ENCODE measurements at places on chromosomes 4 and X. TPM values are rescaled to one million over a fixed set of nuclear protein-coding genes. Genes with fewer than 3 reads are reported as not detected.

DNA sequence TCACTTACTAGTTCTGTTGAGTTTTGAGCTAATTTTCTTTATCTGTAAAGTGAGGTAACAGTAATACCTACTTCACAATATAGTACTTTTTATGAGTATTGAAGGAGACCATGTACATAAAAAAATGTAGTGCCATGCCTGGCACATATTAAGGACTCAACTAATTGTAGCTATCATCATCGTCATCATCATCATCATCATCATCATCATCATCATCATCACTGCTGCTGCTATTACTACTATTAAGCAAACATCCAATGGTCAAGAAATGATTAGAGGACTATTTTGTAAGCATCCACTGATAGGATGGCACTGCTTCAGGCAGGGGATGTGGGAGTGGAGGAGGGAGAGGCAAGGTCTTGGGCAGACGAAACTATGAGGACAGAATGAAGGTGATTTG is 47.4 kb upstream of the GPR101 start:
- no peak for DNase-seq
- no peak overlapping the region for H3K4me3 ChIP-seq
- H3K36me3 ChIP-seq, result 0 out of 2 replicates have a peak, but pooled peaks cover 6% of the 10 kb centered on the region

DNA sequence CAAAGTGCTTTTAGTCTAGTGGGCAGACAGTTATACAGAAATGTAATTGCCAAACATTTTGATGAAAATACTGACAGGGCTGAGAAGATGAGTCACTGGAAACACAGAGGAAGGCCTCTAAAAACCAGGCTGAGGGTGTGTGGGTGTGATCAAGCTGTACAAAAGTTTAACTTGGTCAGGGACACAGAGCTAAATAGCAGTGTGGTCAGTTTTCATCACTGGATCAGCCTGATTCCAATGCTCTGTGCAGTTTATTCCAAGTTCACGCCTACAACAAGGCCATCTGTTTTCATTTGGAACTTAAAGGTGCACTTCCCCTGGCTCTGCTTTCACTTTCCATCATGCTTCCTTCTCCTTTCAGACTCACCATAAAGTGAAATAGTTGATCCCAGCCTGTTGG is 10.6 kb downstream of the CENPVL3 start:
- H3K36me3 ChIP-seq, result no peaks in the 10 kb centered on the region
- no peak overlapping the region for H3K4me3 ChIP-seq
- H3K27ac ChIP-seq, result no peak overlapping the region
- H3K27me3 ChIP-seq, result no peaks in the 10 kb centered on the region
- no peaks in the 10 kb centered on the region for H3K4me1 ChIP-seq

DNA sequence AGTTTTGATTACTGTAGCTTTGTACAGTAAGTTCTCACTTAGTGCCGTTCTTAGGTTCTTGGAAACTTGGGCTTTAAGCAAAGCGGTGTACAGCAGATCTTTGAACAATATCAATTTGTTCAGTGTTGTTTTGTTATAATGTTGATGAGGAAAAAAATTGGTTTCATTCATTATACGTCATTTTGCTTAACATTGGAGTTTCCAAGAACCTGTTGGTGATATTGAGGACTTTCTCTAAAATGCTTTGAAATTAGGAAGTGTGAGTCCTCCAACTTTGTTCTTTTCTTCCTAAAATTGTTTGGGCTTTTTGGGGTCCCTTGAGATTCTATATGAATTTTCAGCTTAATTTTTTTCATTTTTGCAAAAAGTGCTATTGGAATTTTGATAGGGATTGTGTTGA is 49.1 kb downstream of the STAG2 start:
- peaks cover 25% of the 10 kb centered on the region for H3K4me1 ChIP-seq
- DNase-seq, result no peak
- no peak overlapping the region for H3K4me3 ChIP-seq
- H3K36me3 ChIP-seq, result peaks cover 9% of the 10 kb centered on the region
- no peaks in the 10 kb centered on the region for H3K27me3 ChIP-seq

DNA sequence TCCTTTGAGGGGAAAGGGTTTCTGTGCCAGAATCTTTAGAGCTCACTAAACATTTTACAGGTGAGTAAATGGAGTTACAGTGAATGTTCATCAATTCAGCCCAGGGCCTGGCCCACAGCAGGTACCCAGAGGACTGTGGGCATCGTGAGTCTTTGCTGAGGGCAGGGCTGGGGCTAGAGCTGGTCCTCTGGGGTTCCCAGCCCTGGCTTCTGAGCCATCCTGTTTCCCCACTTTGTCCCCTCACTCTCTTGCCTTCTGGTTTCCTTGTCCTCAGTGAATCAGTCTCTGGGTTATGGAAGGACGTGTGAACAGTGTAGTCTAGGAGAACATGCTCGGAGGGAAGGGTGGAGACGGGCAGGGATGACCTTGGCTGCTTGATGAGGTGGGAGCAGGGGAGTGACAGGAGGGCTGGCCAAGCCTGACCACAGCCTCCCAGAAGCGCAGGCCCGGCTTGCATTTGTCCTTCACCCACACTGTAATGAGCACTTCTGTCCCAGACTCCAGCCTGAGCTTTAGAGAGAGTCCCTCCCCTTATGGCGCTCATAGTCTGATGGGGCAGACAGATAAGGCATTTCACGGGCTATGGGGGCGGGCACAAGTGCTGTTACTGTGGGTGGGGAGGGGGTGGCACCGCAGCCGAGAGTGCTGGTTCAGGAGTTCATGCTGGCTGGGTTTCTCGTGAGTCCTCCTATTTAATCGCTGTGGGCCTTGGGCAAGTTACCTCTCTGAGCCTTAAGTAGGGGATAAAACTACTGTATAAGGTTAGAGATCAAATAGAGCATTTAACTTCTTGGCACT is 17.3 kb downstream of the TBC1D14 start:
- peaks cover 22% of the 10 kb centered on the region for H3K36me3 ChIP-seq
- H3K4me3 ChIP-seq, result no peak overlapping the region
- no peaks in the 10 kb centered on the region for H3K27me3 ChIP-seq
- H3K27ac ChIP-seq, result no peak overlapping the region
- H3K4me1 ChIP-seq, result peaks cover 20% of the 10 kb centered on the region

DNA sequence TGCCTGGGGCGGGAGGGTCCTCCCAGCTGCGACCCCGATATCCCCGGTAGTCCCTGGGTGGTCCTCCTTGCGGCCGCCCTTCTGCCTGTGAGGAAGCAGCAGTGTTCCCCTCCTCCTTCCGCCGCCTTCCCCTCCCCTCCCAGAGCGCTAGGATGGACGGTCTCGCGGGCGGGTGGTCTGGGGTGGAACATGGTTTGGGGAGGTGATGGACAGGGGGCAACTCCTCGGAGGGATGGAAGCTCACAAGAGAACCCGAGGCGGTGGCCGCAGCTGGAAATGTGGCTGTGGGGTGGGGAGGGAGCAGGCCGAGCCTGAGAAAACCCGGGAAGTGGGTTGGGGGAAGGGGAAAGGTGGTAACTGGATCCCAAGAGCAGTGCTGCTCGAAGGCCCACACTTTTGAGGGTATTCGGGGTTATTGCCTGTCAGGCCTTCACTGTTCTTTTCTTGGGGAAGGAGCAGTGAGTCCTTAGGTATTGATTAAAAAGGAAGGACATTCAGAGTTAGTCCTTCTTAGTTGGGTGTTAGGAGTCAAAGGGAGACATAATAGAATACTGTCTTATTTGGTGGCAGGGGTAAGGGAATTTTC is 581 bp downstream of the UBE2K start:
- peak overlapping the region; percentile 99 for H3K27ac ChIP-seq
- H3K36me3 ChIP-seq, result peaks cover 7% of the 10 kb centered on the region
- H3K27me3 ChIP-seq, result no peaks in the 10 kb centered on the region
- H3K4me1 ChIP-seq, result peaks cover 27% of the 10 kb centered on the region
- H3K4me3 ChIP-seq, result peak overlapping the region; percentile 99
- DNase-seq, result peak; percentile 61

DNA sequence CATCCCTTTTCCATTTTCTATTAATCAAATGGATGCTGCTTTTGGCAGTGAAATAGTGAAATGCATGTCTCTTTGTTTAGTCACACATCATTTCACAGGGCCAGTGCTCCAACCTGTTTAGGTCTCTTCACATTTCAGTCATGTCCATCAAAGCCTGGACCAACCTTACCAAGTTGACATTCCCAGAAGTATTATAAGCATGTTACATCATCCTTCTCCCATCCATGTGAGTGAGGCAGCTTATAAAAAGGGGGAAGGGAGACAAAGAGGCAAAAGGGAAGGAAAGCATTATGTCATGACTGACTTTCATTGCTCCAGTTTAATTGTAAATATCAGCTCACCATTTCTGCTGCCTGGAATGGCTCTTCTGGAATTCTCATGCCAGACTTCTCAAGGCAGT is 94.4 kb downstream of the NWD2 start:
- H3K4me1 ChIP-seq, result no peaks in the 10 kb centered on the region
- peaks cover 4% of the 10 kb centered on the region for H3K36me3 ChIP-seq
- no peak for DNase-seq
- no peak overlapping the region for H3K27ac ChIP-seq
- no peak overlapping the region for H3K4me3 ChIP-seq
- no peaks in the 10 kb centered on the region for H3K27me3 ChIP-seq

DNA sequence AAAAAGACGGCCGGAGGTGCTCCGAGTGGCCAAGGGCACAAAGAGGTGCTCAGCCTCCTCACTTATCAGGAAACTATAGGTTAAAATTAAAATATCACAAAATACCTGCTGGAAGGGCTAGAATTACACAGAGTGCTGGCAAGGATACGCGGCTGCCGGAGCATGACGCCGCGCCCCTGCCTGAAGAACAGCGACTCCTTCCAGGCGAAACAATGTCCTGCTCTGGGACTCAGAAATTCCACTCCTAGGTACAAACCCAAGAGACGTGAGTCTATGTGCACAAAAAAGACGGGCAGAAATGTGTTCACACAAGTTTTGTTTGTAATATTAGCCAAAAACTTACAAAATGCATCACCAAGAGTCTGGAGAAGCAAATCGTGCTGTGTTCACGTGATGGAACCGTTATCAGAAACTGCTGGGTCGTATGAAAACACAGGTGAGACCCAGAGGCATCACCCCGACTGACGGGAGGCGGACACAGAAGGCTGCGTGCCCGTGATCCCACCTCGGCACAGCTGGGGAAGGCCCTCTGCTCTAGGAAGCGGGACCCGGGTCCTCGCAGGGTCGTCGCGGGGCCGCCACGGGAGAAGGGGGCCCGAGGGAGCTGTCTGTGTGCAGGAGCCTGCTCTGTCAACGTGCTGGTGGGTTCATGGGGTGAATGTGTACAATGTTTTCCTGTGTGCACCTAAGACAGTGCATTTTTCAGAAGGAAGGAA is 27.6 kb downstream of the CTBP1 start:
- no peaks in the 10 kb centered on the region for H3K27me3 ChIP-seq
- H3K27ac ChIP-seq, result no peak overlapping the region
- no peak for DNase-seq
- H3K36me3 ChIP-seq, result peaks cover 39% of the 10 kb centered on the region
- H3K4me3 ChIP-seq, result no peak overlapping the region

DNA sequence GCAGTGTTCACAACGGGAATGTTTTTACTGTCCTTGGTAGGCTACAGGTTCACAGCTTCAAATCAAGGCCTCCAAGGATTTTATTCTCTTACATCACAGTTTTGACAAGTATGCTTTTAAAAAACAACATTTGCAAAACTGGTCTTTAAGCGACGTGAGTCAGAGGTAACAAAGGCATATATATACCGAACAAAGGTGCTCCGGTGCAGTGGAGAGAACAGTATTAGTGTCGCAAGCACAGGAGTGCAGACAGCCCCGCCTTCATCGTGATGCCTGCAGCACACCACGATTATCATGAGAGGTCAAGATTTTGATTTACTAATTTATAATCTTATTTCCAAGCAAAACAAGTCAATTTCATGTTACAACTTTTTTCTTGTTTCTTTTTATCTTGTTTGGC is 90.8 kb downstream of the GATB start:
- H3K36me3 ChIP-seq, result no peaks in the 10 kb centered on the region
- H3K4me3 ChIP-seq, result no peak overlapping the region
- H3K27ac ChIP-seq, result peak overlapping the region; percentile 47
- no peaks in the 10 kb centered on the region for H3K27me3 ChIP-seq

GRCh38 chrX:27085346-27085745 is 377.8 kb downstream of the PPP4R3C start:
- H3K4me1 ChIP-seq, result no peaks in the 10 kb centered on the region
- no peak for DNase-seq
- H3K4me3 ChIP-seq, result no peak overlapping the region
- no peaks in the 10 kb centered on the region for H3K36me3 ChIP-seq
- no peak overlapping the region for H3K27ac ChIP-seq

GRCh38 chrX:83845397-83845796 is 15.5 kb upstream of the CYLC1 start:
- no peak overlapping the region for H3K27ac ChIP-seq
- no peaks in the 10 kb centered on the region for H3K4me1 ChIP-seq
- H3K36me3 ChIP-seq, result no peaks in the 10 kb centered on the region
- H3K4me3 ChIP-seq, result no peak overlapping the region

GRCh38 chr4:153792618-153793247 is 3.9 kb upstream of the SFRP2 start:
- H3K4me1 ChIP-seq, result peaks cover 37% of the 10 kb centered on the region
- H3K27me3 ChIP-seq, result no peaks in the 10 kb centered on the region
- peaks cover 6% of the 10 kb centered on the region for H3K36me3 ChIP-seq
- H3K27ac ChIP-seq, result peak overlapping the region; percentile 78
- peak; percentile 66 for DNase-seq
- H3K4me3 ChIP-seq, result peak overlapping the region; percentile 84

DNA sequence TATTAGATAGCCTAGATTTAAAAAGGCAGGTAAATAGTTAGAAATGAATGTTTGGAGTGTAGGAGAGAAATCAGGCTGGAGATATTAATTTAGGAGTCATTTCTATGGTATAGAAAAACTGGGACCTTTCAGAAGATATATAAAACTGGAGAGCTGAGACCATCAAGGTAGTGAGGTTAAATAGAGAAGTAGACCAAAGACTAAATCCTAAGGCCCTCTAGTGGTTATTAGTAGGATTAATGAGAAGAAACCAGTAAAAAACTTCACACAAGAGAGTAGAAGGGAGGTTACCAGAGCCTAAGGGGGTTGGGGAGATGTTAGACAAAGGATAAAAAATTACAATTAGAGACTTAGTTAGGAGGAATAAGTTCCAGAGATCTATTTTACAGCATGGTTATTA is 351.0 kb upstream of the SPANXN1 start:
- H3K4me3 ChIP-seq, result no peak overlapping the region
- no peaks in the 10 kb centered on the region for H3K27me3 ChIP-seq
- H3K4me1 ChIP-seq, result no peaks in the 10 kb centered on the region
- DNase-seq, result no peak
- peaks cover 32% of the 10 kb centered on the region for H3K36me3 ChIP-seq

- H3K4me3 ChIP-seq, result no peak overlapping the region
- no peak overlapping the region for H3K27ac ChIP-seq
- DNase-seq, result no peak
- peaks cover 18% of the 10 kb centered on the region for H3K4me1 ChIP-seq
Measured at GRCh38 chr4:73181231-73181630, 77.4 kb downstream of the ANKRD17 start.

The TLR10 gene
- 0.30 TPM for total RNA-seq

The NMU gene
- 43.5 TPM for total RNA-seq

The PAGE2 gene
- total RNA-seq, result not detected

The BMX gene
- not detected for total RNA-seq

Data from WTC11 (cell line).